CD4-positive, alpha-beta T cell (primary cell): ENCODE measurements at places on chromosomes 2 and 18.

GRCh38 chr2:235539773-235540172 lies 45.9 kb downstream of the AGAP1 start:
- DNase-seq, result no peak

GRCh38 chr2:3557639-3558204 lies 411 bp downstream of the RNASEH1 start:
- DNase-seq, result no peak

DNA sequence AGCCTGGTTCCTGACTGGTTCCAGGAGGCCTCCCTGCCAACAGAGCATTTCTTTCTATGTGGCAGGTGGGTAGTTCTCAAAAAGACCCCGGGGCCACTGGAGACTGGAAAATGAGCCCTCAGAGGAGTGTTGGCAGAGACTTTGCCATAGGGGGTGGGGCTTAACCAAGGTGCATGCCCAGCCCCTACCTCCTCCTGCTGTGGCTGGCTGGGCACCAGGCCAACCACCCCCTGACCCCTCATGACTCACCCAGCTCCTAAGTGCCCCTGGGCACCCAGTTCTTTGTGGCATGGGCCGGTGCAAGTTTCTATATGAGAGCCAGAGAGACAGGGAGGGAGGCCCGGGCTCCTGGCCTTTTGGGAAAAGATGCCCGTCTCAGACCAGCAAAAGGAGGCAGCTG lies 98.2 kb upstream of the SMAD2 start:
- DNase-seq, result no peak

DNA sequence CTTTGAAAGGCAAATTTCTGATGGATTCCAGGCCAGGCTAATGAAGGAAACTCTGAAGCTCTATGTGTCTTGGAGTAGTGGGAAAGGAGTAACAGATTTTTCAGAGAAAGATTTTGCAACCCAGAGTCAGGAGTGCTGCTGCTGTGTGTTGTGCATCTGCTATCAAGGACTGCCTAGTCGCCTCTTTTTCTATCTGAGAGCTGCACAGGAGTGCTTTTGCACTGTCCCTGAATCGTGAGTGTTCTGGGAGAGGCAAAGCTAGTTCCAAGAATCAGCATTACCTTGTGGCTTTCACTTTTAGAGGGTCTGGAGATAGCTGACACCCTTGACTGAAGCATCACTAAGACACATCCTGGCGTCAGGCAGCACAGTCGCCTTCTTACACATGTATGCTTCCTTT lies 336.4 kb downstream of the PARD3B start:
- no peak for DNase-seq

GRCh38 chr2:113173542-113174375 lies at the start of gene PSD4:
Gene PSD4 (plus strand): TSS chr2:113173971. CDS start chr2:113182457, 8,486 bp downstream.
- peak; percentile 94 for DNase-seq

DNA sequence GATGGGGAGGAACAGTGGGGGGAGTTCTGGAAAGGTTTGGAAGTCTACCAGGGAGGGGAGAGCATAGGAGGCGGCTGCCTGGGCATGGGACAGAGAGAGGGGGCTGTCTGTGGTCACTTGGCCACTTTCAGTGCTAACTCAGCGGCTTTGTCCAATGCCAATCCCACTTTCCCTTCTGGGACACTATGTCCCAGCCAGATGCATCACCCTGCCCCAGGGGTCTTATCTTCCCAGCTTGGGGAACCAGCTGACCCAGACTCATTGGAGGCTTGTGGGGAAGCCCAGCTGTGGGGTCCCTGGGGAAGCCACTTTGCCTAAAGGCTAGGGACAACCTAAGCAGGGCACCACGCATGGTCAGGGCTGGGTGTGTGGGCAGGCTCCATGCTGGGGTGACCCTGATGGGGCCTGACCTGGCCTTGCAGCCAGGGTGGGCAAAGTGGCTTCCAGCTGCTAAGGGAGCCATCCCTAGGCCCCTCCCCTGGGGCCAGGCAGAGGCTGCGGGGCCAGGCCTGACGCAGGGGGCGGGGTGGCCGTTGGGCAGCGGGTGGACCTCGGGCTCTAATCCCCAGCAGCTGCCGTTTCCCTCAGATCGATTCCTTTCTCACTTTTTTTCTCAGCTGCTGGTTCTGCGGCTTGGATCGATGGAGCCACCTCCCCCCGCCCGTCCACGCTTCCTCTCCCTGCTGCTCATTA lies 1.6 kb upstream of the ASIC4 start:
- no peak for DNase-seq

DNA sequence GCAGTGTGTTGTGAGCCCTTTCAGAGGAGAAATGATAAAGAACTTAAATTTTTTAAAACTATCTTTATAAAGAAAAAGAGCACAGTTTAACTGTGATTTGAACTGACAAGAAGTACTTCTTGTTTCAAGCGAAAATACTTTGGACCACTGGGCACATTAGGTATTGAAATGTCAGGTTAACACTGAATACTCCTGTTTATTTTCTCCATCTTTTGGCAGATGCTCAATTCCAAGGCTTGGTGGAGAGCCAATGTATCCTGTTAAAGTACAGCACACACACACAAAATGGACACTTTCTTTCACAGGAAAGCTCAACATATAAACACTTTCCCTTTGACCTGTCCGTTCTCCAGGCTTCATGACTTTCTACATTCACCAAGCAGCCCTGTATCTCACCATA lies 32.6 kb upstream of the SP3 start:
- no peak for DNase-seq

- DNase-seq, result no peak
Measured at GRCh38 chr2:158664987-158665386, 130.1 kb upstream of the DAPL1 start.

DNA sequence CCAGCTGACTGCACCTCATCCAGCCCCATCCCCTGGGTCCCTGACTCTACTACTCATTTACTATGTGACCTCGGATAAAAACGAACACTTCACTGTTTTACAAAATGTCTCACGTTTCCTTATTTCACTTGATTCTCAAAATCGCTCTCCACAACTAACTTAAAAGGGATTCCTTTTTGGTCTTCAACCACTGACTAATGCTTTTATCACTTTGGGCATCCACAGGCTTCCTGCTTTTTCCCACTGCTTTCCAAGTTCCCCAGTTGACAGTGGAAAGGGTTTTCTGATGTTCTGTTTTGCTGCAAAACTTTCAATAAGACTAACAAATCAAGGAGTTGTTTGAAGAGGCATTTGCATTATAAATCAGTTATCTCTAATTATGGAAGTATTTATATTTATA lies 24.1 kb downstream of the EIF2AK3 start:
- no peak for DNase-seq

GRCh38 chr2:18777250-18777812 lies 188.0 kb upstream of the NT5C1B start:
- DNase-seq, result no peak

- no peak for DNase-seq
Measured at GRCh38 chr2:48459921-48460320, 70.0 kb upstream of the STON1 start.

- DNase-seq, result no peak
Measured at GRCh38 chr18:22195052-22195451, 25.7 kb downstream of the GATA6 start.
